ENCODE measurements at places on chromosomes 7 and 10.

DNA sequence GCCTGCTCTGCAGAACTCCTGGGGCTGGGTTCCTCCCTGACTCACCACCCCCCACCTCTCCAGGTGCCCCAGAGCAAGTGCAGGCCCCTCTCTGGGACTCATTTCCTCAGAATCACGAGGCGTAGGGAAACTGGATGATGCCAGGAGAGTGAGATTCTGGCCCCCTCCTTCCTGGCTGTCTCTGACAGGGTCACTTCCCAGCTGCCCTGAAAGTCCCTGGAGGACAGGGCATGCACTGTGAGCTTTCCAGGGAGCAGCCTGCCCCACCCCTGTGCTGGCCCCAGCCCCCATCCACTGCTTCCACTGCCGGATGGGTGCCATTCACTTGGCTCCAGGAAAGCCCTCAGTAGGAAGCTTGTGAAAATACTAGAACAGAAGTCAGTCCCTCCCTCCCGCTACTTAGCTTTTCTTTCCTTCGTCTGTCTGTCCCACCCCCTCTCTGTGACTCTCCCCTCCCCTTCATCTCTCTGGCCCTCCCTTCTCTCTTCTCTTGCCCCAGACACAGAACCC lies 10.4 kb downstream of the TACR2 start:
- no peak for DNase-seq

GRCh38 chr7:157122800-157123495 lies 15.8 kb upstream of the UBE3C start:
- DNase-seq, result no peak

DNA sequence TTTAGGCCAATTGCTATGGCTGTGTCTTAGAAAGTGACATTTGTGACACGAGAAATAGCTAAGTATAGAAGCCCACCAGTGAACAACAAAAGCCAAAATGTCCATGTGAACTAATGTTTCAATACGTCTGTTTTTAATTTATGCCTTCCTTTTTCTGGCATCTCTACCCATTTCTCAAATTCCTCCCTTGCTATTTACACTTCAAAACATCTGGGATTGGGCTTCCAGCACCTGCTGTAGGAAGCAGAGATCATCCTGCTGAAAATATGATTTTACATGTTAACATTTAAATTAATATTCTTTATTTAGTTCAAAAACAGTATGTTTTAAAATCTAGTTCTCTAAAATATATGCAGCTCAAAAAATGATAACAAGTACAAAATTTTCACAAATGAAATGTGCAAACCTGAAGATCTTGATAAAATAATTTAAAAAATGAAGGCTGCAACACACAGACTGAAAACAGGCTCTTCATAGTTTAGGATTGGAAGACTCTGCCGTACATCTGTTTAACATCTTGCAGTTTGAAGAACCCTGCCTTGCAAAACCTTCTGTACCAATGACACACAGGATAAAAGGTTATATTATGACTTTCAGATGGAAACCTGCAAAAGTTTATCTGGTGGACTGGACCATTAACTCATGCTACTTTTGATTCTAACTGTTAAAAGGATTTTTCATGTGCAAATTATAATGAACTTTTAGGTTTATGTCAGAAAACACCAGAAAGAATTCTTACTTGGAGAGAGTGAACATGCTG lies 408.4 kb downstream of the SUGCT start:
- no peak for DNase-seq

- DNase-seq, result no peak
Measured at GRCh38 chr7:139698278-139698677, 79.5 kb downstream of the HIPK2 start.

- DNase-seq, result no peak
Measured at GRCh38 chr7:5713124-5713912, 68.1 kb downstream of the RNF216 start.

DNA sequence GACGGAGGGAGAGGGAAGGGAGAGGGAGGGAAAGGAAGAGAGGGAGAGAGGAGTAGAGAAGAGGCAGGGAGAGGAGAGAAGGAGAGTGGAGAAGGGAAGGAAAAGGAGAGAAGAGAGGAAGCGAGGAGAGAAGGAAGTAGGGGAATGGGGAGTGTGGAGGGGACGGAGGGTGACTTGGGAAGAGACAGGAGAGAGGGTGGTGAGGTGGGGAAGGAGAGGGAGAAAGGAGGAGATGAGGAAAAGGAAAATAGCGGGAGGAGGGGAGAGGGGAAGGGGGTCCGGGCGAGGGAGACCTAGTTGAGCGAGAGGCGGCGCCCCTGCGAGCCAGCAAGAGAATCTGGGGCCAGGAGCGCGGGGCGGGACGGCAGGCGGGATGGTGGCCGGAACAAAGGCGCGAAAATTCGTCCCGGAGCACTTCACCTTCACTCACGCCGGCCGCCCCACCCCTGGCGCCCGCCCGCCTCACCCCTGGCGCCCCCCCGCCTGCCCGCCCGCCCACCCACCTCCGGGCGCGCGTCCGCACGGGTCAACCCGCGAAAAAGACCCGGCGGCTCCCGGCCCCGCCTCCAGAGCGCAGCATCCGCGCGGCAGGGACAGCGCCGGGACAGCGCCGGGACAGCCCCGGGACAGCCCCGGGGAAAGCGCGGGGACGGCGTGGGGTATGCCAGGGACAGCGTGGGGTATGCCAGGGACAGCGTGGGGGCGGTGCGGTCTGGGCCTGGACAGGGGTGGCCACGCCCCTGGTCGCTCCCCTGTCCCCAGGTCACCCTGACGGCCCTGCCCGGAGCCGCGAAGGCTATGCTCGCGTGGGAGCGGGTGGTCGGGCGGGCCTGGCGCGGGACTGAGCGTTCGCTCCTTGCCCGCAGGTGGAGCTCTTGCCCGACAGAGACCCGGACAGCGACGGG lies 4.2 kb downstream of the VSTM2A start:
- DNase-seq, result no peak

DNA sequence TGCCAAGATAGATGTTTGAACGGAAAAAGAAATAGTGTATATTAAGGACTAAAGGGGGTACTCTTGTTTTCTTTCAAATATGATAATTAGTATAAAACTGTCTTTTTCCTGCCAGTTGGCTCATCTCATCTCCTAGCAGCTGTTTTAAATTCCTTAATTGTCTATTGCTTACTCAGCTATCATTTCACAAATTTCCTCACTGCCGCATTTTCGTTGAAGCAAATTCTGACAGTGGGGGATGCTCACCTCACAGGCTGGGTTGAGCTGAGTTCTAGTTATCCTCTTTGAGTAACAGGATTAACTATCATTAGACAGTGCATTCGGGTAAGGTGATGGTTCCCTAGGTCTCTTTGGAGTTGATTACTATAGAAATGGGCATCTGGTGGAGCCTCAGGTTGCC lies 592.0 kb downstream of the AUTS2 start:
- no peak for DNase-seq

DNA sequence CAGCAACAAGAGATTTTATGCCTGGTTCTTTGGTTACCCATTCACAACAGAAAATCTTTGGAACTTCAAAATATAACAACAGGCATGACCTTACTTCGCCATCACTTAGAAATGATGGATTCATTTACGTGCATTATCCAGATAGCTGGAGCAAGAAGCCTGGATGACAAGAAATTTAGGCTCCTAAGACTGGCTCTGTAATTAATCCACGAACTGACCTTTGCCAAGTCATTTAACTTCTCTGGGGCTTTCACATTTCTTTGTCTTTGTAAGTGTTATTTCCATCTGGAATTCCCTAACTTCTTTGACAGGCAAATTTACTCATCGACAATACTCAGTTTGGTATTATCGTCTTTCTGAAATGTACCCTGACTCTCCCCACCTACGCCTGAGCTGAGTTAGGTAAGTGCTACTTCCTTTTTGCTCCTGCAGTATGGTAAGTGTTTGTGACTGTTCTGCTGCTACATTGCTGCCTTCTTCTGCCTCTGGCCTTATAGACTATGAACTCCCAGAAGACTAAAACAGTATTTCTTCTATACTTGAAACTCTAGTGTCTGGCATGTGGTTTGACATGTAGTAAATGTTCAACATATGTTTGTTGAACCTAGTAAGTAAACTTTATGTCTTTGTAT lies 5.5 kb upstream of the MDFIC start:
- no peak for DNase-seq

GRCh38 chr10:102230861-102231356 lies 4.8 kb downstream of the ELOVL3 start:
- no peak for DNase-seq

- no peak for DNase-seq
Measured at GRCh38 chr10:97388152-97388551, 13.0 kb downstream of the RRP12 start.

Measured in right renal cortex interstitium (tissue), 3 donors.